ENCODE measurements at places on chromosomes 7 and 10.

DNA sequence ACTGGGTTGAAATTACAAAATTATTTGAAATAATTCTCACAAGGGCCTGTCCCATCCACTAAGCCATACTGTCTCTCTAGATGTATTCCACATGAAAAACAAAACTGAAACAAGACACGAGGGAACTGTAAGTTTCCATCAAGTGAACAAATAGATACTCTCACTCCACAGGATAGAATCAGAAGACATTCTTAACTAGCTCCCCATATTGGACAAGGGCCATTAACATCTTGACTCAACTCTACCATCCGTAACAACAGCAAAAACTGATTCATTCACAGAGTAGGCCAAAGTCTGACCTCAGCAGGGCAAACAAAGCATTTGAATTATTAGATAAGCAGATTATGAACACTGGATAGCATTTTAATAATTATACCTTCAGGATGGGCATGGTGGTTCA lies 29.1 kb downstream of the UBE2H start:
- no peak for DNase-seq

DNA sequence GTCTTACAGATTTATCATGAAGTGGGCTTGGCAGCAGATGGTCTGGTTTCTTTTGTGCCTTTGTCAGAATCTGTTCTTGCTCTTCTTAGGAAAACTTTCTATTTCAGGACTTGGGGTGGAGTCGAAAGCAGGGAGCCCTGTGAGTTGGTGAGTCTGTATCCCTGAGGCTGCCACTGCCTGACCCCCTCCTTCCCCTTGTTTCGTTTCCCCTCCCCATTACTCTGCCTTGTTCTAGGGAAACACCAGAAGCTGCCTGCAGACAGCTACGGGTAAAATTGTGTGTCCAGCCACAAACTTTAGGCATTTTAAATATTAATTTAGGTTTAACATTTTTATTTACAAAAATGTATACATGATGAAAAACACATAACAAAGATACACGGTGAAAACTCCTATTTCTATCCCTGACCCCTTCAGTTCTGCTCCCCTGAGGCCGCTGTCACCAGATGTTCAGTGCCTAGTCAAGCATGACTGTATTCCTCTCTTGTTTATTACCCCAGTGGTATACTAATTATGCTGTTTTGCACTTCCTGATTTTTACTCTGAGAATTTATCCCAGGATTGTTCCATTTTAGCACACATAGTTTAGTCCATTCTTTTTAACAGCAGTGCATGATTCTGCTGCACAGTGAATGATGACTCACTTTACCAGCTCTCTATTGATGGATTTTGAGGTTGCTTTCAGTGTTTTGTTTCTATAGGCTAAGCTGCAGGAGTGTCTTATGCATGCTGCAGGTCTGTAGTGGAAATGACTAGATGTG lies 9.1 kb downstream of the TSPAN14 start:
- DNase-seq: peak; percentile 70

GRCh38 chr10:126214021-126214420 lies 174.3 kb downstream of the ADAM12 start:
- no peak for DNase-seq

DNA sequence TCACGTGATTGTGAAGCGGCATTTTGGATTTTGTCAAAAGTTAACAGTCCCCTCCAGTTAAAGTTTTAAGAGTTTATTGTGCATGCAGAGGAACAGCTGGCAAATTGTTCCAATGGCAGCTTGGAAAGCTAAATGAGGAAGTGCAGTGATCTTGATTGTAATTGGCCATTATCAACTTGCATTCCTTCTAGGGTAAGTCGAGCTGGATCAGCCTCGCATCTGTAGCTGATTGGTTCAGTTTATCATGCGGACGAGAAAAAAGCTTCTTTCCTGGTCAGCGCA lies 566 bp downstream of the ZNF789 start:
- peak; percentile 71 for DNase-seq

DNA sequence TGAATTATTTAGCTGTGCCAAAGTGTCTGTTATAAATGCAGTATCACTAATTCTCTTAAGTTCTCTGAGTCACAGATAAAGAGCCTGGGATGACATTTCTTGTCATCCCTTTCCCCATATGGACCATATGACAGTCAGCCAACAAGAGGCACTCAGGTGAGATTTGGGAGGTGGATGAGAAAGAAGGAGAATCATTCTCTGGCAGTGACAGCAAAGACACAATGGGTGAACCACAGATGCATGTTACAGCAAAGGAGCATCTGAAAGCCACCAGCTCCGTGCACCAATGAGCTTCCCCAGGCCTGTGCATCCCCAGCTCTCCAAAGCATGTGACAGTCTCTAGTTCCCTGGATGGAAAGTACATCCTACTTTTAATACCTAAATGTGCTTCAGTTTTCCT lies 10.8 kb downstream of the GIMAP6 start:
- DNase-seq: no peak

DNA sequence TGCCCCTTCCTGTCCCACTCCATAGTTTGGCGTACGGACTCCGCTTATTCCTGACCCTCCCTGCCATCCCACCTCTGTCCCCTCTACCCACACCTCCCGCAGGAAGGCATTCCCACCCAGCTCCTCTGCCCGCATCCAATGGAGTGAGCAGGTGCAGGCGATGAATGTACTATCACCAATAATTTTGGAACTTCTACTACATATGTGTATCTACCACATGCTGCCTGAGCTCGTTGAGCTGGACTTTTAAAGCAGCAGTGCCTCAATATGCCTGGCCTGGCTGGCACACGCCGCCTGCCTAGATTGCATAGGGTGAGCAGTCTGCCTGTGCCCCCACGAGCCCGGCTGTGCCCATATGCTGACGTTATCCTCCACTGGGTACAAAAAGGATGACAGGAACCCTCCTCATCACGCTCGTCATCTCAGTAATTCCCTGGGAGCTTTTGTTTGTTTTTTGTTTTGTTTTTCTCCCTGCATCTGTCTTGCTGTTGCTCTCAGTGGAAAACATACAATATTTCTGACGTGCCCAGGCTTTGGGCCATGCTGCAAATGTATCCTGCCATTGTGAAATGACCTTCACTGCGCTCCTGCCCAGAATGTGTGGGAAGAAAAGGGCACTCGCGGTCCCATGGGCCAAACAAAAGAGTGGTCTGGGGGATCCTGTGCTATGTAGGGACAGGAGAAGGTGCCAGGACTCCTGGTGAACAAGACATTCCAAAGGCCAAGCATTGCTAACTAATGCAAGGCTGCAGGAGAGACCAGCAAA lies 302.8 kb downstream of the PTPRN2 start:
- no peak for DNase-seq

GRCh38 chr10:123392182-123392963 lies 238.2 kb downstream of the BUB3 start:
- DNase-seq: peak; percentile 69

GRCh38 chr7:134186027-134186426 lies 58.9 kb downstream of the LRGUK start:
- no peak for DNase-seq

- DNase-seq: no peak
Measured at GRCh38 chr7:63073736-63074135, 924.9 kb upstream of the ZNF722 start.

DNA sequence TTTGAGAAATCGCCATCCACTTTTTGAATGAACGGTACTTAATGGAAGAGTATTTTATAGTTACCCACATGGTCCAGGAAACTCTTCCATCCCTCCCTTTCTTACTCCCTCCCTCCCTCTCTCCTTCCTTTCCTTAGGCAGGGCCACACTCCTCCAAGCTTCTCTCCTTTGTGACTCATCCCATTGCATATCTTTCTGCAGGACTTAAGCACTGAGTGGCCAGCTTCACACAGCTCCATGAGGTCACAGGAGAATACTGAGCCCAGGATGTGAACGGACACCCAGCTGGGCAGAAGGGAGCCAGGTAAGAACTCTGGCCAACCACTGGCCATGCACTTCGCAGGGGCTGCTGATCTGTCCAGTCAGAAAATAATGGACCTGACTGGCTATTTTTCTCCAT lies 189.7 kb upstream of the ADCY1 start:
- DNase-seq: no peak

DNA sequence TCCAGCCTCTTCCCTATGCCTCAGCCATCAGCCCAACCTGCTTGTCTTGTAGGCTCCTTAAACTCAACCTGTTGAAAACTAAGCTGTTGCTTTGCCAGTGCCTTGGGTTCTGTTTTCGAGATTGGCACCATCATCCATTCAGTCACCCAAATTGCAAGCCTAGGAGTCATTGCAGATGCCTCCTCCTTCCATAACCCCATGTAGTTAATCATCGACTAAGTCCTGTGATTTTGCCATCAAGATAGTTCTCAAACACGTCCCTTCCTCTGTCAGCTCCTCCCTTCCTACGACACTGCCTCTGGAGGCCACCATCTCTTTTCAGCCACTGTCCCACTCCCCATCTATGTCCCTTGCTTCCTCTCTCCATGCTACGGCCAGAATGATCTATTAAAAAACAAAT lies 168.1 kb downstream of the RAB11FIP2 start:
- no peak for DNase-seq

GRCh38 chr10:77060913-77061312 lies 576.7 kb downstream of the KCNMA1 start:
- no peak for DNase-seq

- no peak for DNase-seq
Measured at GRCh38 chr7:30589111-30589510, 5.6 kb upstream of the GARS1 start.

- no peak for DNase-seq
Measured at GRCh38 chr10:6351495-6351894, 148.8 kb downstream of the PFKFB3 start.

- DNase-seq: no peak
Measured at GRCh38 chr10:100637785-100638184, 102.0 kb downstream of the HIF1AN start.

DNA sequence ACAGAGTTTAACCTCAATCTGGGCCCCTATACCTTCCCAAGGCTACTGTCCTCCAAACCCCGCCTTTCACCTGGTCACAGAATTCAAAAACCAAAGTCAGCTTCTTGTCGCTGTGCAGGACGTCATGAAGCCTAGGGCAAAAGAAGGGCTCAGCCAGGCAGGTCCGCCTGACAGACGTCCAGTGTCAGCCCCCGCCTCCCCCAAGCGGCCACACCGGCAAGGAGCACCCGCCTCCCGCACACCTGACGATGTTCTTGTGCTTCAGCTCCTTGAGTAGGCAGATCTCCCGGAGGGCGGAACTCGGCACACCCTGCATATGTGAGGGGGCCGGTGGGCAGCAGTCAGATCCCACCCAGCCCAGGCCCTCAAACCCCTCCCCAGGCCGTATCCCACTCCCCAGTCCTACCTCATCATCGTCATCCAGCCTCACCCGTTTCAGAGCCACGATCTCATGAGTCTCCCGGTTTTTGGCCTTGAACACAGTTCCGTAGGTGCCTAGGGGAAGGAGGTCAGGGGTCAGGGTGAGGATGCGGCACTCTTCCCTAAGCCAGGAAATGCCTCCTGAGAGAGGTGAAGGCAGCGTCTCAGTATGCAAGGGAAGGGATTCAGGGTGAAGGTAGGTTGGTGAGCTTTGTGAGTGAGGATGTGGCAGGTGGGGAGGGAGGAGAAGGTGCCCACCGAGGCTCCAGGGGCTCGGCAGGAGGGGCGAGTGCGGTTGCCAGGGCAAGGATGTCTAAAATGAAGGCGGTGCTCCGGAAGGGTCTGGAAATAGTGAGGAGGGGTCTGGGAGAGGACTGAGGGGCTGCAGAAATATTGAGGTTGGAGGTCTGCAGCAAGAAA lies 811 bp downstream of the CDK5 start:
- no peak for DNase-seq

GRCh38 chr10:72834183-72834825 lies 59.2 kb upstream of the OIT3 start:
- DNase-seq: peak; percentile 31

GRCh38 chr7:158819571-158820203 lies 9.6 kb downstream of the ESYT2 start:
- DNase-seq: no peak

DNA sequence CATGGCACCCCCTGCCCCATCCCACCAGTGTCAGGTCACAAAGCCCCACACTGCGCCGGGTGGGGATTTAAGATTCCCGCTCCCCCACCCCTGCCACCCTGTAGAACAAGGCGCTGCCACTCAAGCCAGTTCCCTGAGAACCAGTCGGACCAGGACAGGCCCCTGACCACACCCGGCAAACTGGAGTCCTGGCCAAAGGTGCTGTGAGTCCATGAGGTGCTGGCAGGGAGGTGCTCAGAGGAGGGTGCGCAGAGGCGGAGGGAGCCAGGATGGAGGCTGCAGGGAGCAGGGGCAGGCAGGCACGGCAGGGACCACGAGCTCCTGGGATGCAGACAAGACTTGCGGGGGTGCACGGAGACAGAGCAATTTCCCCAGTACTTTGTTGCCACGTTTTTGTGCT lies 19.7 kb upstream of the GDI2 start:
- DNase-seq: no peak

DNA sequence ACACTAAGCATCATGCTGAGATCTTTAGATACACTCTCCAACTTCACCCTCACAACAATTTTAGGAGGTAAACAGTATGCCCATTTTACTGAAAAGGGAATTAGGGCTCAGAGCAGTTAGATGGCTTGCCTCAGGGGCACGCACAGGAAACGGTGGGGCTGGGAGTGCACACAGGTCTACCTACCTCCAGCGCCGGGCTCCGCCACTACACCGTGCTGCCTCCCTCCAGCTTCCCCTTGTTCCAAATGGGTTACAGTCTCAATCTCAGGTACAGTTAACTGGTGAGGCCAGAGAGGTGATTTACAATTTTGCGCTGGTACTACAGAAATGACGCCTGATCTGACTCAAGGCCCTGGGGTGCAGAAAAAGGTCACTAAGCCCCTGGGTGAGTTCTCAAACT lies 142.0 kb downstream of the NOC3L start:
- DNase-seq: no peak

GRCh38 chr7:1544178-1544895 lies 11.7 kb downstream of the TMEM184A start:
- no peak for DNase-seq

- DNase-seq: no peak
Measured at GRCh38 chr10:43570971-43571370, 3.4 kb downstream of the ZNF239 start.

DNA sequence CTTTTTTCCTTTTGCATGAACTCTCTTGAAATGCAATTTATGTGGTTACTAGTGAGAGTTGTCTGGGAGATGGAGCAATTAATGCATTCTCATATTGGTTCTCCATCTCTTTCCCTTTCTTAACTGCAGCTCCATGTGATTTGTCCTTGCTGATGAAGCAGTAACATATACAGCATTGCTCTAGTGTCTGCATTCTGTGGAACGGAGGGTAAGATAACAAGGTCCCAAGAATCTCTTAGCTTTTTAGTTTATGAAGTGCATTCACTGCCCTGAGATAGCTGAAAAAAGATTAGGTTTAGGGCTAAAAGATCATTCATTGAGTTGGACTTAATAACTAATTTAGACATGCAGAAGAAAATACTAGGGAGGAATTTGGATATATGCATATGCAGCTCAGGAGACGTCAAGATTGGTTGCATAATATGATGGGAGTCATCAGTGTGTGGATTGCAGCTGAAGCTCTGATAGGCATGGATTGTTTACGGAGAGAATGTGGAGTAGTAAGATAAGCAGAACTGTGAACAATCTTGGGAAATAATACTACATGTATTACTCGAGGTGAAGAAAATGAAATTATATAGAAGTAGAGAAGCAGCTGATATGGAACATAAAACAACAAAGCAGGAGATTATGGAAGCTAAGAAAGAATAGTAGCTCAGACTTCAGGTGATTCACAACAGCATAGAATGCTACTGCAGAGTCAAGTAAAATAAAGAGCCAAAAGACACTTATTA lies 404.7 kb downstream of the ARL4A start:
- no peak for DNase-seq

GRCh38 chr10:112184379-112184778 lies 814 bp upstream of the GPAM start:
- DNase-seq: no peak

All from germinal center (tissue), 1 donor.